ENCODE measurements at places on chromosomes 2 and 18.

- DNase-seq, result no peak
These were observed 78.6 kb upstream of the LDLRAD4 start for GRCh38 chr18:13139885-13140450.

GRCh38 chr2:151842830-151843690 is 14.8 kb upstream of the ARL5A start:
- no peak for DNase-seq

GRCh38 chr2:200534572-200534971 is 8.6 kb downstream of the SGO2 start:
- DNase-seq, result no peak

GRCh38 chr2:206218796-206219499 is 55.5 kb upstream of the ZDBF2 start:
- no peak for DNase-seq

GRCh38 chr2:232146294-232146693 is 184.8 kb downstream of the DIS3L2 start:
- no peak for DNase-seq

GRCh38 chr18:11839556-11839955 is 11.7 kb upstream of the CHMP1B start:
- no peak for DNase-seq

GRCh38 chr18:59057969-59058368 is 81.7 kb upstream of the SEC11C start:
- DNase-seq, result no peak

GRCh38 chr2:133660510-133660909 is 92.2 kb upstream of the NCKAP5 start:
- DNase-seq, result no peak

GRCh38 chr2:43106559-43107527 is 119.6 kb downstream of the ZFP36L2 start:
- DNase-seq, result no peak

DNA sequence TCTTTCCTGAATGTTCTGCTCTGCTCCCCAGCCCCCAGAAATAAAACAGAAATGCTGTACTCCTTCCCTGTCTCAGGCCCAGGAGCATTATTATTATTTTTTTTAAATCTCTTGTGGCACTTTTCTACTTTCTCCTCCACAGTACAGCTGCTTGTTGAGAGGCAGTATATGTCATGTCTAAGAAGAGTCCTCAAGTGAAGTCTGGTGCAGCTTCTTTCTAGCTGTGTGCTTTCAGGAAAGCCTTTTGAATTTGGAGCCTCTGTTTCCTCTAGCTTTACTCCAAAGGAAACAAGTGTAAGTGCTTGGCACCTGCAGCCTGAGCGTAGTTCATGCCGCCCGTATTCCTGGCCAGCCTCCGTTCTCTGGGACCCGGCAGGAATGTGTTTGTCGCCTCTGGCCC is 22.4 kb downstream of the AGAP1 start:
- no peak for DNase-seq

GRCh38 chr2:222730366-222730999 is 59.0 kb downstream of the MOGAT1 start:
- DNase-seq, result no peak

- DNase-seq, result no peak
These were observed 179.1 kb downstream of the ZFP36L2 start for GRCh38 chr2:43047187-43047780.

DNA sequence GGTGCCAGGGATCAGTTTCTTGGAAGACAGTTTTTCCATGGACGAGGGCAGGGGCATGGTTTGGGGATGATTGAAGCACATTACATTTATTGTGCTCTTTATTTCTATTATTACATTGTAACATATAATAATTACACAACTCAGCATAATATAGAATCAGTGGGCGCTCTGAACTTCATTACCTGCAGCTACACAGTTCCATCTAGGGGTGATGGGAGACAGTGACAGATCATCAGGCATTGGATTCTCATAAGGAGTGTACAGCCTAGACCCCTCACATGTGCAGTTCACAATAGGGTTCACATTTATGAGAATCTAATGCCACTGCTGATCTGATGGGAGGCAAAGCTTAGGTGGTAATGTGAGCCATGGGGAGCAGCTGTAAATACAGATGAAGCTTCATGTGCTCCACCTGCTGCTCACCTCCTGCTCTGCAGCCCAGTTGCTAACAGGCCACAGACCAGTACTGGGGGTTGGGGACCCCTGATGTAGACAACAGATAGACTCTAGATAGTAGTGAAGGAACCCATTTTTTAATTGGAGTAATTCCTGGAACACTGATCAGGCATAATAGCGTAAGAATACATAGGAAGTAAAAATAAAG is 41.5 kb upstream of the MC4R start:
- peak; percentile 16 for DNase-seq

Data from A172 (cell line).